Activated T-cell treated with anti-CD3 and anti-CD28 coated beads, Interleukin-2, amount 50 U/mL, for 24 hours (primary cell): ENCODE measurements at places on chromosomes 5 and 9.

- DNase-seq = no peak
These were observed at the start of gene NEURL1B for GRCh38 chr5:172640822-172641358. TSS of gene NEURL1B (plus strand) at chr5:172641263. CDS start at chr5:172641407, 144 bp downstream.

DNA sequence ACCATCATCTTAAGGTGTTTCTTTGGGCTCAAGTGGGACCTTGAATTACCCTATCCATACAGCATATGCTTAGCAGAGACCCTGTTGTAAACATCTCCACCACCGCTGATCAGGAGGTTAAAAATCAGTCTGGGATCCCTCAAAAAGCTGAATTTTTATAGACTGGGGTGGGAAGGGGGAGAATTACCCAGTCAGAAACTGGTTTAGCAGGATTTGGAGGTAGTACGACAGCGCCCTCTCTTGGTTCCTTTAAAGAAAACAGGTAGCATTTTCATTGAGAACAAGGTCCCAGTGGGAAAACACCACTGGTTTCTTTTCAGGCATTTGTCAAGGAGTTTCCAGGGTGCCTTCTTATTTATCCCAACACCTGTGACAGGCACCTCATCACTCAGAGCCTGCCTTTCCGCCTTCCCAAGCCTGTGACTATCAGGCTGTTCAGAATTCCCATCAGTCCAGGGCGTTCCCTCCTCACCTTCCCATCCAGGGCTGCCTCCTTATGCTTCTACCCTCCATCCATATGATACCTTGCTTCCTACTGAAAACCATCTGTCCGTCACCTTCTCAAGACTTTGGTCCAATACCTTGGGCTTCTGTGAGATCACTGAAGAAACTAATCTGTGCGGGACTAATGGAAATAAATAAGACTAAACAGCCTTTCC, 203.8 kb upstream of the RAI14 start:
- no peak for DNase-seq

- no peak for DNase-seq
These were observed 746.1 kb upstream of the MEF2C start for GRCh38 chr5:89628876-89629635.

- DNase-seq = no peak
These were observed 23.0 kb downstream of the LHX3 start for GRCh38 chr9:136181784-136182419.

DNA sequence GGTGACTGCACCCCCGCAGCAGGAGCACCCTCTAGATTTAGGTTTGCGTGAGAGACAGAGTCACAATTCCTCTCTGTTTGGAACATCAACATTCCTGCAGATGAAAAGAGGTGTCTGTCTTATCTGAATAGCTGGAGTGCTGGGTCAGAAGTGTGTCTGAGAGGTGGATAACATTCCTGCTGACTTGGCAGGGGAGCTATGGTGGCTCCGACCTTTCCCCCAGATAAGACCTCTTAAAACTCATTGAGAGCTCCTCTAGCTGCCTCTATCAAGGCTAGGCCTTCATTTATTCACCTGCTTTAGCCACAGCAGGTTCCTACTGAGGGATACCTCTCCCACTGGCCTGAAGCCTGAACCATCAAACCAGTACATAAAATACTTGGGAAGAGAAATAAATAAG, 615.5 kb downstream of the LRRC70 start:
- no peak for DNase-seq
